Left ventricle myocardium inferior (tissue), 1 donor: ENCODE measurements at places on chromosomes 13 and 19. TPM values are rescaled to one million over a fixed set of nuclear protein-coding genes. Genes with fewer than 3 reads are reported as not detected.

DNA sequence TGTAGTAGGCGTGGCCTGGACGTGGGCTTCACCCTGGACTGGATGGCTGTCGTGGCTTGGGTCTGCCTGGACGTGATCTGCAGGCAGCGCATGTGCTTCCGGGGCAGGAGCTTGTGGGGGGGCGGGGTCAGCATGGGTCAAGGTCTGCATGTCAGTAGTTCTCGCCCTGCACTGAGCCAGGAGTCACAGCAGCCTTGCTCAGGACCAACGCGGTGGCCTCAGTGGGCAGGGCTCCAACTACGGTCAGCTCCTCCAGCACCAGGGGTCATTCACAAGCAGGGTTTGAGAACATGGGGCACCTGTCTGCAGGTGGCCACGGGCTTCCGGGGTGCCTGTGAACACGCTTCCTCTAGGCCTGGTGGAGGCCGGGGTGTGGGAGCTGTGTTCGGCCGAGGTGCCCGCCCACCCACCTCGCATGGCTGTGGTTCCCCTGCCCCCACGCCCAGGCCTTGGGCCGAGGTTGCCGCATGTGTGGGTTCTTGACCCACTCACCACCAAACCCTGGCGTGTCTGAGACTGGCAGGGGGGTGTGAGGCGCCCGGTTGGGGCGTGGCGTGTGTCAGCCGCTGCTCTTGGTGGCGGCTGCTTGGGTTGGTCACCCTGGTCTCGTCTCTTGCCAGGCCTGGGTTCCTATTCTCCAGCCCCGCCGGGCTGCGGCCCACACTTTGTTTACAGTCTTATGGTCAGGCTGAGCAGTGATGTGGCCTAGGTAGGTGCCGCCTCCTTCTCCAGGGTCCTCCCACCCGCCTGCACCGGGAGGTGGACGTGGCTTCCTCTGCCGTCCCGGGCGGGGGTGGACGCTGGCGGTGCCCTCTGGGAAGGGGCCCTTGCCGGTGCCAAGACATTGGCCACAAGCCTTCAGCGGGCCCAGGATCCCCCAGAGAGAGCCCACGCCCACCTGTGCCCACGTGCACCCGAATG, 4.8 kb upstream of the RPS15 start:
- no peaks in the 10 kb centered on the region for H3K27me3 ChIP-seq
- no peak overlapping the region for H3K4me3 ChIP-seq
- no peak for DNase-seq

LILRB5 gene
- 5.7 TPM for total RNA-seq

CEACAM21 gene
- total RNA-seq: 0.60 TPM

GRCh38 chr13:30392681-30393045, 29.6 kb upstream of the UBE2L5 start:
- DNase-seq: no peak
- peaks cover 18% of the 10 kb centered on the region for H3K4me1 ChIP-seq
- no peak overlapping the region for H3K27ac ChIP-seq
- no peak overlapping the region for H3K4me3 ChIP-seq
- H3K27me3 ChIP-seq: no peaks in the 10 kb centered on the region
